Activated gamma-delta T cell treated with anti-CD3 and anti-CD28 coated beads, Interleukin-2, amount 50 U/mL, for 16 hours (primary cell): ENCODE measurements at places on chromosomes 1 and 21.

DNA sequence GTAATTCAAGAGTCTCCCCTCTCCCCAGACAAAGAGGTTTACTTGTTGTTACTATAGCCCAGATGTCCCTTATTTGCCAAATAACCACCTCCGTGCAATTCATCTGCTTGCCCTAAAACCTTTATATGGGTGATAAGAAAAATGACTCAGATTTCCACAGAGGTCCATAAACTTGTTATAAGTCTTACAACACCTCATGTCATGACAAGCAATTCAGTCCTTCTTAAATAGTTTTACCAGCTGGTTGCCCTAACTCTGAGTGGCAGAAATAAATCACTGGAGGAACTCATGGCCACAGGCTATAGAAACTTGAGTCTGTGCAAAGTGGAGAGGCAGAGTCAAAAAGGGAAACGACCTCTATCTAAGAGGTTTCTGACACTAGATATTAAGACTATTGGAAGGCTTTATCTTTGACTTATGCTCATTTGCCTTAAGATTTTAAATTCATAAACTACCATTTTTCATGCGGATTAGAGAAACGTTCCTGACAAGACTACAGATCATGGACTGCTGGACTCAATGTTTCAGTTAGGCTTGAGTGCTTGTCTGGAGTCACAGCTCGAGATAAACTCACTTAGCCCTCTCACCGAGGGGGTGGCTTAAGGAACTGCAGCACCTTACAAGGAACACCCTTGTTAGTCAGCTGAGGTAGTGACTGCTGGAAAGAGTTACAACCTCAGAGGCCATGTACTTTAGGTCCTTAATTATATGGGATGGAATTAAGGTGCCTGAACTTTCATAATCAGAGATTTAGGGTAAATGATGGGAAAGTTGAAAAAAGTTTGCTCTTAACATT is 662.5 kb upstream of the USP24 start:
- no peak for DNase-seq

- DNase-seq: no peak
Measured at GRCh38 chr1:80582980-80583379, 1217.8 kb upstream of the ADGRL2 start.

DNA sequence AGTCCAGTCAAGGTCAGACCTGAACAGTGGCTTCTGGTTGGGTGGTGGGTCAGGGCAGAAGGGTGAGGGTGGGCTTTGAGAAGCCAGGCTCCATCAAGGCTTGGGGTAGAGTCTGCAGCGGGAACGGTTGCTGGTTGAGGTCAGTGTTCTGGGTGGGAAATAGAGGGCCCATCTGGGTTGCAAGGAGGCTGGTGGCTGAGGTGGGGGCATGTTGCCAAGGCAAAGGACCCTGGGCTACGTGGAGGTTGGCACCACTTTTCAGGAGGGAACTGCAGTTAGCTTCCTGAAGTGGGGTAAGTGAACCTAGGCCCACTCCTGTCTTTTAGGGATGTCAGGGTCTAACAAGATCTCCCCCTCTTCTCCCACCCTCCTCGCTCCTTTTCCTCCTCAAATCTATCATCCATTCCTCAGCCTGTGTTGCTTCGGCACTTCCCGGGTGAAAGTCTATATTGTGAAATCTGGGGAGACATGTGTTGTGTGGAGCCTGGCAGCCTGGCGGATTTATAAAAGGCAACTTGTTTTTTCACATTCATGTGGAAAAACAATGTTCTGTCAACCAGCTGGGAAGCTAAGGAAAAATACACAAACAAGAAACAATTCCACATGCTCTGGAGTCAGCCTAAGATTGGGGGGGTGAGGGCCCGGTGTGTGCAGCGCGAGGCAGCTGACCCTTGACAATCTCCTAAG is 1.5 kb downstream of the IL22RA1 start:
- no peak for DNase-seq

DNA sequence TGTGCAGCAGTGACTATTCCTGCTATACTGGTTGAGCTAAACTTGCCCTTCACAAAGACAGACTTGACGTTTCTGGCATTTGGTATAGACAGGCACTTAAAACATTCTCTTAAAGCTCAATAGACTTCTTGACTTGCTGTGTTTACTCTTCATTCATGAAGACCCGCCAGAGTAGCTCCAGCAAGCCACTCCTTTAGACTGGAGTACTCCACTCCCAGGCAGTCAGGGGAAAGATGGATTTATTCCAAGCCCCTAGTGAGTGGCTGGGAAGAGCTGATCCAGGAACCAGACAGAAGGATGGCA is 70.7 kb downstream of the EVA1C start:
- no peak for DNase-seq

DNA sequence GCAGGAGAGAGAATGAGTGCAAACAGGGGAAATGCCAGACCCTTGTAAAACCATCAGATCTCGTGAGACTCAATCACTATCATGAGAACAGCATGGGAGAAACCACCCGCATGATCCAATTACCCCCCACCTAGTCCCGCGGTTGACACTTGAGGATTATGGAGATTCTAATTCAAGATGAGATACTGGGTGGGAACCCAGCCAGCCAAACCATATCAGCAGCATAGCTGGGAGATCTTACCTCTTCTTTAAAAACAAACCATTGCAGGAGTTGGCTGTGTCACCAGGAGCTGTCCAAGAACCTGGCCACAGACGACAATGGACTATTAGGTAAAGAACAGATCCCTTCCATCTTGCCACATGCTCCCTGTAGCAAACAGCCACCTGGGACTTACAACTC is 422.7 kb downstream of the MATN1 start:
- no peak for DNase-seq

- no peak for DNase-seq
Measured at GRCh38 chr21:40681164-40681859, 165.6 kb downstream of the DSCAM start.

GRCh38 chr21:37547615-37548200 is 181.1 kb downstream of the DYRK1A start:
- no peak for DNase-seq

DNA sequence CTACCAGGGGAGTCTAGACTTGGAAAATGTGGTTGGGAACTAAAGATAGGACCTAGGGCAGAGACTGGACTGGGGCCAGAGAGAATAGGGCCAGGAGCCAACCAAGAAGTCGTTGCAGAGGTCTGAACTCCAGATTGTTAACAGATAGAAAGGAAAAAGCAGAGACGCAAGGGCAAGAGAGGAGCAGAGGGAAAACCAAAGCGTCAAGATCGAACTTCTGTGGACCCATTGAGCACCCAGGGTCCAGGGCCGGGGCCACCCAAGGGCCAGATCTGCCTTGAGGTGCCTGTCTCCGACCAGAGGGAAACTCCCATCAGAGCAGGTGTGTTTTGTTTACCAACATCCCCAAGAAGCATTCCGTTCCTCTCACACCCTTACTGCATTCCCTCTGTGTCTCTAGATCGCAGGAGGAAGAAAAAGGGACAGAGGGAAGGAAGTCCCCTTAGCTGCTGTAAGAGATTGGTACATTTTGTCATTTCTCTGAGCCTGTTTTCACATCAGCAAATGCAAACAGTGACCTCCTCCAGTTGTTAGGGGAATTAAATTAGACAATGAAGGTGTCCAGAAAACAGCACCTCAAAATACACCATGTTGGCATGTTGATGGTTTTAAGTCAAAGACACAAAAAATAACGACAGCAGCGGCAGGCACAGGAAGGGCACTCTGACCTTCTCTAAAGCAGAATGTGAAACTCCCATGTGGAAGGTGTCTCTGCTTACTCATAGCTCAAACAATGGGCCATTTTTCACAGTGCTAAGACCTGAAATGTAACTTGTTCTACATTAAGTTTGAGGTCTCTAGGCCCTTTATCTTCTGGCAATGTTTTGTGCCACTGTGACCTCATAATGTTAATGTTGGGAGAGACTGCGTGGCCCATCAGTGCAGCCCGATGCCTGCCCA is 105.8 kb upstream of the RAB4A start:
- no peak for DNase-seq

DNA sequence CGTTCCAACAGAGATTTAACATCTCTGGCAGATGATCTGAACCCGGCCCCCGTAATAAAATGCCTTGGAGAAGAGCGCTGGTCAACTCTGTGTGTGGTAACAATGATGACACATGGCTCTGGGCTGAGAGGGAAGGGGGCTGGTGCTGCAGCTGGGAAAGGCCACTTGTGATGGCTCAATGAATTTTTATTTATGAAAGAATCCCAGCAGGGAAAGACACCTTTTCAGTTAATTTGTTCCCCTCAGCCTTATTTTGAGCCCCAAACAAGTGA is 59.4 kb downstream of the SYT6 start:
- DNase-seq: no peak

DNA sequence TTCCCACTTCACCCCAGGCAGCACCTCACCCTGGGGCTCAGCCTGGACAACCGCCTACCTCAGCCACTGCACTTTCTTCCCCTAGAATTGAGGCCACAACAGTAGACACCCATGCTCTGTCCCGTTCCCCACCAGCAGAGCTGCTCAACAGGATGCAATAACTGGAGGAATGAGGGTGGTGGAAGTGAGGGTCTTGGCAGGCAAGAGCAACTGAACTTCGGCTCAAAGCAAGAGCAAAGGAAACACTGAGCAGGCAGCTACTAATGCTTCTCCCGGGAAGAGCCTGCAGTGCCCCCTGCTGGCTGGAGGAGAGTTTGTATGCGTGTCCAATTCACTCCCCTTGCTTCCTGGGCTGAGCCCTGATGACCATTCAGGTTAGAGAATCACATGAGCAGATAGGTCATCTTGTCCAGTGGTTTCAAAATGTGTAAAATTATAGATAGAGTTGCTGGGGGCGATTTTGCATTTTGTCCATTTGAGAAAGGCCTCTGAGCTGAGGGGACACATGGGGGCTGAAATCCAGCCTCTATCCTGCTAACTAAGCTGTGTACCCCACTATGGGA is 13.9 kb downstream of the NT5C1A start:
- DNase-seq: peak; percentile 33

GRCh38 chr1:34470401-34470800 is 284.4 kb upstream of the GJB5 start:
- DNase-seq: no peak

GRCh38 chr1:25631750-25632485 is 15.3 kb downstream of the MAN1C1 start:
- DNase-seq: no peak

DNA sequence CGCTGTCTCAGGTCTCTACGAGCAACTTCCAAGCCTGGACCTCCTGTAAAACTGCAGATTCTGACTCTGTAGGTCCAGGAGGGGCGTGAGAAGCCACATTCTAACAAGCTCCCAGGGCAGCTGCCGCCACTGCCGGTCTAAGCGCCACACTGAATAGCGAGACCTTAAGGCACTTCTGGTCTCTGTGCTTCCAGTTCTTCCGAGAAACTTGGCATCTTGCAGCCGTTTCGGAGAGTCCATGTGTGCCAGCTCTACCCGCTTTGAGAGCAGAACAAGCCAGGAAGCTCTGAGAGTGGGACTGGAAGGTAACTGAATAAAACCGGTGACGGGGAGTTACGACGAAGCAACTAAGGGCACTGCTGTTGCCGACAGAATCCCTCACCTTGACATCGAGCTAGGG is 12.5 kb downstream of the AGT start:
- DNase-seq: no peak

GRCh38 chr1:23081376-23081775 is 62.1 kb downstream of the KDM1A start:
- no peak for DNase-seq

- DNase-seq: no peak
Measured at GRCh38 chr1:67801903-67802302, 31.4 kb downstream of the GNG12 start.

GRCh38 chr1:157291083-157291482 is 152.9 kb upstream of the ETV3 start:
- no peak for DNase-seq

DNA sequence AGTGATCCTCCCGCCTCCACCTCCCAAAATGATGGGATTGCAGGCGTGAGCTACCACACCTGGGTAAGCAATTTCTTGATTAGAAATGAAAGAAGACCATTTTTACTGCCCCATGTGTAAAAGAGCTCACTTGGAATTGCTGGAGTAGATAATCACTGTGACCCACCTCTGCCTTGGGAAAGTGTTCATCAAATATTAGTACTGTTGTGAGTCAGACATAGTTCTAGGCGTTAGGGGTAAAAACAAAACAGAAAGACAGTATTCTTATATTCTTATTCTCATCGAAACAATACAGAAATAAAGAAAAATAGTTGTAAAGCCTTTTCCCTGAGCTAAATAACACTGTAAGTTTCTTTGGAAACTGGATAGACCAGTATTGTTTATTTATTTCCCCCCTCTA is 36.2 kb downstream of the CELF3 start:
- DNase-seq: no peak

DNA sequence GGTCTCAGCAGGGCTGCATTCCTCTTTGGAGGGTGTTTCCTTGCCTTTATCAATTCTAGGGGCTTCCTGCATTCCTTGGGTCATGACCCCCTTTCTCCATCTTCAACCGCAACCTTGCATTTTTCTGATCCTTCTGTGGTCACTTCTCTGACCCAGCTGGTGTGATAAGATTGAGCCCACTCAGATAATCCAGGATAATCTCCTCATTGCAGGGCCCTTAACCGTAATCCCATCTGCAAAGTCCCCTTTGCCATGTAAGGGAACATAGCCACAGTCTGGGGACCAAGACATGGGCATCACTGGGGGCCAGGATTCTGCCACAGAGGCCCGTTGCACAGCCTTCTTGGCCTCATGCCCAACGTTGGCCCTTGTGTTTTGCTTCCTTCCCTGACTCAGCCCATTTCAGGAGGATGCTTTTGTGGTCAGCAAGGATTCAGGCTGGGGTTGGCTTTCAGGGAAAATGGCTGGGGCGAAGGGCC is 35.0 kb upstream of the IL19 start:
- DNase-seq: no peak

DNA sequence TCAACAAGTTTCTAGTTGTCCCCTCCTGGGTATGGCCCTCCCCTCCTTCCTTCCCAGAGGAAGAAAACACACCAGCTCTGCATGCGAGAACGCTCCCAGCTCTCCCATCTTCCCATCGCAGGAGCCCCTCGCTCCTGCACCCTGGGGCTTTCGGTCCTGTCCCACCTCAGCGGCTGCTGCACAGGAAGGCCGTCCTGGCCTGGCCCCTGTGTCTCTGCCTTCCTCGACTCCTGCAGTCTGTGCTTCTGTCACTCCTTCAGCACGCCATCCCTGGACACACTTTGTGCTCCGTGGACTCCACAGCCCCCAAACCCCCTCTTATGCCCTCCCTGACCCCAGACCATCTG is 23.2 kb downstream of the KRTAP10-1 start:
- DNase-seq: no peak

DNA sequence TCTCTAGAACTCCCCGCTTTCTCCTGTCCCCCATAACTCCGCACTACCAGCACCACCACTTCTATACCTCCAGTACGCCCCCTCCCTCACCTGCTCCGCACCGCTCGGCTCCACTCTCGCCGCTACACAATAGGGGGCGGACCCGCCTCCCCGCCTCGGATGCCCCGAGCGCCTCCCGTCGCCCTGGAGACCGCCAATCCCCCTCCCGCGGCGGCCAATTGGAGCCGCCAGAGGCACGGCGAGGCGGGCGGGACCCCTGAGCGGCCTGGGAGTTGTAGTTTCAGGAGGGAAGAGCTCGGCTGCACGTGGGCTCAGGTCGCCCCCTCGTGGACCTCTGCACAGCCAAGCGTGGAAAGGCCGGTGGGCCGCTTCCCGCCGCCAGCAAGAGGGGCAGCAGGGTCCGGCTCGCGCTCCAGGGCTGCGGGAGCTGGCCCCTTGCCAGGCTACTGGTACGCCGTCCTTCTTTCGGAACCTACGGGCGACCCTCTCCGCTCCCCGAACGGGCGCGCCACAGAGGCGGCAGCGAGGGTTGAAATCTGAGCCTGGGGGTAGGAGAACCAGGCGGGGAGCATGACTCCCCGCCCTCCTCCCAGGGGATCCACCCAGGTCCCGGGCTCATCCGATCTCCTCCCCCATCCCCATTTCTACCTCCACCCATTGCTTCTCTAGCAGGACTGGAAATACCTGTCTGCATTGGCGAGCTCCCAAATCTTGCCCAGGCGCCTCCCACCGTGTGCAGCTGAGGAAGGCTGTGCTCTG is at the start of gene IGSF9:
TSS of gene IGSF9 (minus strand) at position 131 of the 759 bp plus-strand sequence. CDS start 2,159 bp downstream, outside the sequence.
- DNase-seq: peak; percentile 67
